CD4-positive, alpha-beta T cell treated with Interleukin-12 subunit alpha and Interleukin-12 subunit beta, for 1 hour (primary cell): ENCODE measurements at places on chromosomes 2 and 18.

GRCh38 chr18:77702686-77703085 is 453.0 kb downstream of the GALR1 start:
- DNase-seq, result no peak

GRCh38 chr2:136131484-136131960 is 13.6 kb upstream of the CXCR4 start:
- DNase-seq, result peak; percentile 82

DNA sequence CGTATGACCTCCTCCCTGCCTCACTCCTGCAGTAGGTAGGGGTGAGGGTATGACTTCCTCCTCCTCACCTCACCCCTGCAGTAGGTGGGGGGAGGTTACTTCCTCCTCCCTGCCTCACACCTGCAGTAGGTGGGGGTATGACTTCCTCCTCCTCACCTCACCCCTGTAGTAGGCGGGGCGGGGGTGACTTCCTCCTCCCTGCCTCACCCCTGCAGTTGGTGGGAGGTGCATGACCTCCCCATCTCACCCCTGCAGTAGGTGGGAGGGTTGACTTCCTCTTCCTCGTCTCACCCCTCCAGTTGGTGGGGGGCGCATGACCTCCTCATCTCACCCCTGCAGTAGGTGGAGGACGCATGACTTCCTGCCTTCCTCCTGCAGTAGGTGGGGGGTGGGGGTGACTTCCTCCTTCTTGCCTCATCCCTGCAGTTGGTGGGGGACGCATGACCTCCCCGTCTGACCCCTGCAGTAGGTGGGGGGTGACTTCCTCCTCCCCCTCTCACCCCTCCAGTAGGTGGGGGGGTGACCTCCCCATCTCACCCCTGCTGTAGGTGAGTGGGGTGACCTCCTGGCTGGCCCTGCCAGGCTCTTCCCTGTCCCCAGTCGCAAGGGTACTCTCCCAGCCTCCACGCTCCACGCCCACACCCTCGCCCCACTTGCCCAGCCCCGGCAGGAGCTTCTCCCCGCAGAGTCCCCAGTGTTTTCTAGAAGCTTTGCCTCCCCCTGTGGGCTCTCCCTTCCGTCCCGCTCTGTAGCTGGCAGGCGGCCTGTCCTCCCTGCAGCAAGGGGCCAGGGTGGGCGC is 39.3 kb downstream of the TSHZ1 start:
- peak; percentile 35 for DNase-seq

DNA sequence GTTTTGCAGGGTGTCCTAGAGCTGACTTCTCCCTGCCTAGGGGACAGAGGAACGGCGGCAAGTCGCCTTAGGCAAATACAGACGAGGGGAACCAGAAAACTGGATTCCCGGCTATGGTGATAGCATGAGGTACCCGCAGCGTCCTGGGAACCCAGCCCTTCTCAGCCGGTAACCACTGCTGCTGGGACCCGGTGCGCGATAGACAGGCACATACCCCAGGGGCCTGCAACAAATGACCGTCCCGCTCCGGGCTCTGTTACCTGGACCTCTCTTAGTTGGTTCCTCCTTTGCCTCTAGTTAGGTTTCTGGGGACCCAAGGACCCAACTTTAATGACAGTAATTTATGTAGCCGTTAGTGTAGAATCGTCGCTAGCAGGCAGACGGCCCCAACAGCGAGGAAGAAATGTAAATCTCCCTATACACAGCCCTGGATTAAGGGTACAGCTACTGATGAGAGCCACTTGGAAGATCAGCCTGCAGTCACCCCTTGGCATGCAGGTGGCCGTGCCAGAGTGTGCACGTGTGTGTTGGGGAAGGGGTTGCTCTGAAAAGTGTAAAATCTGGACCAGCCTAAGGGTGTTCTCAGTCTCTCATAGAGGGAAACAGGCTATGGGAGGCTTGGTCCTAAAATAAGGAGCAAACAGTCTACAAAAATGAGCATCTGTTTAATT is 819 bp upstream of the SERPINE2 start:
- DNase-seq, result no peak

DNA sequence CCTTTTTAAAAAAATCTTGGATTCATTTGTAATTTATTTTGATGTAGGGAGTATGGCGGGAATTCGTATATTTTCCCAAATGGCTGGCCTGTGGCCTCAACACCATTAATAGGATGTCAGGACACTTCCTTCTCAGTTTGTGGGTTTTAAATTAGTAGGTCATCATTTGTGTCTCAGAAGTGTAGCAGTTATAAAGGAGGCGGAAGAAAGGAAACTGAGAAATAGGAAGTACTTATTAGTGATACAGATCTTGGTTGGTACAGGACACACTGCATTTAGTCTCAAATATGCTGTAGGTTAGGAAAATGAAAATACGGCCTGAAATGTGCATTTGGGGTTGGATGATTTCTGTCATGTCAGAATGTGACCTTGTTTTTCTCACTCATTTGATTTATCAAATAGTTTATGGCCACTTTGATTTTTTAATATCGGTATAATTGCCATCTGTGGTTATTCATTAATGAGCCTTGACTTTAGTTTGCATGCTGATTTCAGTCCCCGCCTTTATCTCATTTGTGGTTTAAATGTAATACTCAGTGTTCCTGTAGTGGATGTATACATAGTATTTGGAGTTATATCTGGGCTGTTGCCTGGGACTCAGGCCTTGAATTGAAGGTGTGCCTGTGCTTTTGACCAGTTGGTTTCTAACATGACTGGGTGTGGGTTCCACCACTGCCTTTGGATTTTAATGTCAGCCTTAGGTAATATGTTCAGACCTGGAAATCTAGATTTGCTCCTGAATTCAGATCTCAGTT is 31.4 kb downstream of the ZCCHC2 start:
- DNase-seq, result no peak

DNA sequence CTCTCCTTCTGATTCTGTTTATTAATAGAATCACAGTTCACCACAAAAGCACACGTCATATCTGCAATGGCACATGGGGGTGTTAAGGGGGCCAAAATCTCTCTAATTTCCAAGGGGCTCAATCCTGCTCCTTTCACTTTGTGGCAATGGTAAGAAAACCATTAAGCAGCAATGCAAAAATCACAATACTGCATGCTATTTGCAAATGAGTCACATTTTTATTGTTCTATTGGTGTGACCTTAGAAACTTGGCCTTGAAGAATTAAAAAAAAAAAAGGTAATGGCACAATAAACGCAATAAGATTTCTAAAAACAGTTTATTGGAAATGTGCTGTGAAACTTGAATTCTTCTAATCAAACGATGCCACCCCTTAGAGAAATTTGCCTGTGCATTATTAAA is 251.5 kb downstream of the ZNF521 start:
- no peak for DNase-seq

DNA sequence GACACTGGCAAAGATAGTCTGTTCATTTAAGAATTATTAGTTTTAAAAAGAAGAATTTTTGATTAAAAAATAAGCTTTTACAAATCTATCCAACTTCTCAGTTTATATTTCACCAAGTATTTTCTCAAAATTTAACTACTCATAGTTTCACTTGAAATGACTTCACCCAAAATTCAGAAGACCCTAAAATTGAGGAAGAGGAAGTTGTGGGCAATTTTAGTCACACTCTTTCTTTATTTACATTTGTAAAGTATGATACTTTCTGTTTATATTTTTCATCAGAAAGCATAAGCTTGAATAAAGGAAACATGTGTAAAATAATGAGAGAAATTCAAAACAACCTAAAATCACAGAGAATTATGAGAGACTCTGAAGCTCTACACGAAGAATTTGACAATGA is 278.8 kb upstream of the MEIS1 start:
- no peak for DNase-seq

DNA sequence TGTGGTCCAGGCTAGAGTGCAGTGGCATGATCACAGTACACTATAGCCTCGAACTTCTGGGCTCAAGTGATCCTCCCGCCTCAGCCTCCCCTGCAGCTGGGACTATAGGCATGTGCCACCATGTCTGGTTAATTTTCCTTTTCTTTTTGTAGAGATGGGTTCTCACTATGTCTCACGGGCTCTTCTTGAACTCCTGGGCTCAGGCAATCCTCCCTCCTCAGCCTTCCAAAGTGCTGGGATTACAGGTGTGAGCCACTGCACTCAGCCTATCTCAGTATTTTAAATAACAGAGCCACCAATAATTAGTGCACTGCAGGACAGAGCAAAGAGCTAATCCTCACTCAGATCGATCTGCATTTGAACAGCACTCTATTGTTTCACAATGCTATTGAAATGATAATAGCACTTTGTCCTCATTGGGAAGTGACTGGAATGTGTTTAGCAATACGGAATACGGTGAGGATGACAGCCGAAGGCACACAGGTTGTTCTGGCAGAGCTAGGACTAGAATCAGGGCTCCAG is 335.9 kb downstream of the DLGAP1 start:
- no peak for DNase-seq

DNA sequence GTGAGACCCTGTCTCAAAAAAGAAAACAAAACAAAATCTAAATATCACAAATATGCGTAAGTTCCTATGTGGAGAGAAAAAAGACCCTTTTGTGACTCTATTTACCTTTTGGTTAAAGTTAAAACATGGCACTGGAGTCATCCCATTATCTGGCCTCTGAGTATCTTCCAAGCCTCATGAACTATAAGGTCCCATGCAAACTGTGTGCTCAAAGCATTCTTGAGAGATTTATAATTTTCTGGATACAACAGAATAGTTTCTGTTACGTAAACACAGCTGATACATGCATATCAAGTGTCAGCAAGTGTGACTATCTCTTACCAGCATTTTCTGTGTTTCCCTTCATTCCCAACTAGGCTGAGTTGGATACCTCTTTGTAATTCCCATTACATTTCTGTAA is 8.8 kb upstream of the NOSTRIN start:
- DNase-seq, result no peak

DNA sequence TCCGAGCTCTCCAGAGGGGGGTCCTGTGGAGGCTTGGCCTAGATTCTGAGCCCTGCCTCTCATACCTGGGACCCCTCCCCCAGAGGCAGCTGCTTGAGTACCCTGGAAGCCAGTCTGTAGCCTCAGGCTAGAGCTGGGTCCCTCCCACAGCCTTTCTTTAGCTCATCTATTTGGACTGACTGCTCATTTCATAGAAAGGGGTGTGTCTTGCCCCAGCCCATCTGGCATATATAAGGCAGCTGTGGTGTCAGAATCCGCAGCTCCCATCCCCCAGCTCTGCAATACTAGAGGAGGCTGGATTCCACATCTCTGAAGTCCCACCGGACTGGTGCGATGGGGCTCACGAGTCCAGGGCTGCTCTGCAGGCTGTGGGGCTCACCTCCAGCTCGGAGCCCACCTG is 26.1 kb downstream of the MPHOSPH10 start:
- no peak for DNase-seq

GRCh38 chr2:71827524-71827901 is 320.1 kb downstream of the CYP26B1 start:
- DNase-seq, result no peak

DNA sequence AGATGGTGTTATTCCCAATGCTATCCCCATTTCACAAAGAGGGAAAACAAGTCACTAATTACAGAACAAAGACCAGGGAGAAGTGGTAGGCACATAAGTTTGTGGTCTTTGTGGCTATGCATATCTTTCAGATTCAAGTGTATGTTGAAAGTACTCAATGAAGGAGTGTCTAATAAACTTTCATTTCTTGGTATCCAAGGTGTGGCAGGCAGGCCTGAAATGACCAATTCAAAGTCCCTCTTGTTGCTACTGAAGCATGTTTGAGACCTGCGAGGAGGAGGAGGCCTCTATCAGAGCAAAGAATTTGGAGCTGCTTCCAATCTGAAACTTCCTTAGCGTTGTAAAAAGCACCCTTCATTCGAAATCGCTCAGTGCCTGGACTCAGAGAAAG is 60.9 kb upstream of the KLF7 start:
- DNase-seq, result no peak

DNA sequence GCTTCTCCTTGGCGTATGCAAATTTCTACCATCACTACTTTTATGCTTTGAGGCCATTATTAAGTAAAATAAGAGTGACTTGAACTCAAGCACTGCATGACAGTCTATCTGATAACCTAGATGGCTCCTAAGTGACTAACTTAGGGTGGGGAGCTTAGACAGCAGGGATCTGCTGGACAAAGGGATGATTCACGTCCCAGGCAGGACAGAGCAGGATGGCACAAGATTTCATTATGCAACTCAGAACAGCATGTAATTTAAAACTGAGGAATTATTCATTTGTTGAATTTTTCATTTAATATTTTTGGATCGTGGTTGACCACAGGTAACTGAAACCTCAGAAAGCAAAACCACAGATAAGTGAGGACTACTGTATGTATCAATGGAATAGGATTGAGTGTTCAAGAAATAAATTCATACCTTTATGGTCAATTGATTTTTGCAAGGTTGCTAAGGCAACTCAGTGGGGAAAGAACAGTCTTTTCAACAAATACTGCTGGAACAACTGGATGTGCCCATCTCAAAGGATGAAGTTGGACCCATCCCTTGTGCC is 115.3 kb downstream of the MBD2 start:
- DNase-seq, result no peak

- no peak for DNase-seq
Measured at GRCh38 chr2:120767486-120768005, 31.9 kb downstream of the GLI2 start.

GRCh38 chr2:206800506-206801417 is 35.4 kb downstream of the FASTKD2 start:
- peak; percentile 52 for DNase-seq
